ENCODE measurements at places on chromosomes 5 and 9. TPM values are rescaled to one million over a fixed set of nuclear protein-coding genes. Genes with fewer than 3 reads are reported as not detected.

The BAAT gene
- polyA plus RNA-seq: not detected

The GRIN1 gene
- polyA plus RNA-seq: not detected

The LCN10 gene
- 68.0 TPM for polyA plus RNA-seq

The GPR151 gene
- not detected for polyA plus RNA-seq

The IL3 gene
- polyA plus RNA-seq: not detected

The CCDC192 gene
- not detected for polyA plus RNA-seq

The RNF180 gene
- polyA plus RNA-seq: not detected

The TEX48 gene
- polyA plus RNA-seq: not detected

The NRG2 gene
- polyA plus RNA-seq: not detected

The SPINK4 gene
- polyA plus RNA-seq: not detected

The SLC34A3 gene
- polyA plus RNA-seq: not detected

The PTGDS gene
- not detected for polyA plus RNA-seq

The SOHLH1 gene
- polyA plus RNA-seq: not detected

The TGFBR1 gene
- 9.2 TPM for polyA plus RNA-seq

All from IgD-negative memory B cell (primary cell).